ENCODE measurements at places on chromosomes 13 and 19.

- DNase-seq, result no peak
Measured at GRCh38 chr13:20869540-20869939, 33.0 kb downstream of the XPO4 start.

GRCh38 chr19:16778796-16779411 is 50.3 kb upstream of the SIN3B start:
- DNase-seq, result peak; percentile 3

GRCh38 chr13:100625447-100625846 is 36.9 kb upstream of the GGACT start:
- no peak for DNase-seq

DNA sequence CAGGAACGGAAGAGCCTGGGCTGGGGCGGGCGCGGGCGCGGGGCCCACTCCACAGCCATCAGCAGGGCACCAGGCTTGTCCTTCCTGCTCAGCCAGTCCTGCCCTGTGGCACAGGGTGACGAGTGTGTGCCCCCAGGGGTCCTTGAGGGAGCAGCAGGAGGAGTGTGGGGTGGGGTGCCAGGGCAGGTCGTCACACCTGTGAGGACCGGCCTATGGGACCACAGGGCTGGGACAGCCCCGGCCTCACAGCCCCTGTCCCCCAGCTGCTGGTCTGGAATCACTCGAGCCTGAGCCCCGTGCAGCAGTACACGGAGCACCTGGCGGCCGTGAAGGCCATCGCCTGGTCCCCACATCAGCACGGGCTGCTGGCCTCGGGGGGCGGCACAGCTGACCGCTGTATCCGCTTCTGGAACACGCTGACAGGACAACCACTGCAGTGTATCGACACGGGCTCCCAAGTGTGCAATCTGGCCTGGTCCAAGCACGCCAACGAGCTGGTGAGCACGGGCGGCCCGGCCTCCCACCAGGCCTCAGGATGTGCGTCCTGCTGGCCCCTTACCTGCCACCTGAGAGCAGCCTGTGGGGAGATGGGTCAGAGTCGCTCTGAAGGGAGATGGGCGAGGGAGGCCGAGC is 6.7 kb upstream of the TEKTIP1 start:
- DNase-seq, result no peak

DNA sequence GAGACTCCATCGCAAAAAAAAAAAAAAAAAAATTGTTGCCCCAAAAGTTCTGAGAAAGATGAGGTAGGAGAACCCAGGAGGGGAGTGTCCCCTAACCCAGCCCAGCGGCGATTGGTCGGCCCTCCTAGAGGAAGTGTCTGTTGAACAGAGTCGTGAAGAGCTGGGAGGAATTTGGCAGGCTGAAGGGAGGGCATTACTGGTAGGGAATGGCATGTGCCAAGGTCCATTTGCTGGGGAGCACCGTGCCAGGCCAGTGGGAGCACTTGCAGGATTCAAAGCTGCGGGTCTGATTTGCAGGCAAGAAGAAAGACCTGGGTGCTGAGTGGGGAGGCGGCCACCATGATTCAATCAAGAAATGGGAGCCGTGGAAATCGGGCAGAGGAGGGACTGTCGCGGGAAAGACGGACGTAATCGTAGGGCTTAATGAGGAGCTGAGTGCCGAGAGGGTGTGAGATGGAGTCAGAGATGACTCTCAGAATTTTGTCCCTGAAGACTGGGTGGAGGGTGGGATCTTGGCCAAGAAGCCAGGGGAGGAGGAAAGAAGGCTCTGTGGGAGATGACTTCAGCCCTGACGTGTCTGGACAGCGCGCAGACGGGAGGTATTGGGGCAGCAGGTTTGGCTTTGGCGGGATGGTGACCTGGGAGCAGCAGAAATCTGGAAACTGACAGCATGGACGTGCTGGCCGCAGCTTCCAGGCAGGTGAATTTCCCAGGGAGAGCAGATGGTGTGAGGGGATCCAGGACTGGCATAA is 15.4 kb downstream of the CERS4 start:
- no peak for DNase-seq

DNA sequence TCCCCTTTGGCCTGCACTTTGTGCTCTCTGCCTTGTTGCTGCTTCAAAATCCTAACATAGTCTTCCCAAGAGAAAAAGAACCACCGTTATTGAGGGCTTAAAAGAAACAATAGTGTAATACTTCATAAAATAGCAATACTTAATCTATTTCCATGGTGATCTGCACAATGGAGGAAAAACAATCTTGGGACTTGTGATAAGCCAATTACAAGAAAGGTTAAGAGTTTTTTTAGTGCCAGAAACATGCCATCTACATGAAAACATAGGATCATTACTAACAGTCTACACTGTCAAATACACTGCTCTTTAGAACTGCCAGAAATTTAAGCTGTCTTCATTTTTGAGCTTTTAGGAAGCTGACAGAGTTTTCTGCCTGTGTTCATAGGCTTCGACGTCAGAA is 54.1 kb upstream of the MAB21L1 start:
- no peak for DNase-seq

- DNase-seq, result no peak
Measured at GRCh38 chr13:33466262-33466661, 180.7 kb upstream of the STARD13 start.

- DNase-seq, result no peak
Measured at GRCh38 chr13:102354011-102354410, 47.8 kb downstream of the FGF14 start.

GRCh38 chr13:22693691-22694090 is 487.1 kb upstream of the SGCG start:
- DNase-seq, result no peak

DNA sequence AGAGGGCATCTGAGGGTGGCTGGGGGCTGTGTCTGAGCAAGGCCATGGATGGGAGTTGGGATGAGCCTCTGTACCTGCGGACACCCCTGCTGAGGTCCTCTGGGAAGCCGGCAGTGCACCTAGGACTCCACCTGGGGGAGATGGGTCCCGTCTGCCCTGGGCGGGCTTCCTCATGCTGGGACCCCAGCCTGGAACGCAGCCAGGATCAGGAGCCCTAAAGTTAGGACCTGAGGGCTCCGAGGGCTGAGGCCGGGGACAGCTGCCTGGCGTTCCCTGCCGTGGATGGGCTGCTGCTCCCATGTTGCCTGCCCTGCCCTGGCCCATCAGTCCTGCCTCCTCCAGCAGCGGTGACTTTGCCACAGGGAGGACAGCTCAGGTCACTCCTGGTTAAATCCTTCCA is 26.1 kb downstream of the CRTC1 start:
- no peak for DNase-seq

DNA sequence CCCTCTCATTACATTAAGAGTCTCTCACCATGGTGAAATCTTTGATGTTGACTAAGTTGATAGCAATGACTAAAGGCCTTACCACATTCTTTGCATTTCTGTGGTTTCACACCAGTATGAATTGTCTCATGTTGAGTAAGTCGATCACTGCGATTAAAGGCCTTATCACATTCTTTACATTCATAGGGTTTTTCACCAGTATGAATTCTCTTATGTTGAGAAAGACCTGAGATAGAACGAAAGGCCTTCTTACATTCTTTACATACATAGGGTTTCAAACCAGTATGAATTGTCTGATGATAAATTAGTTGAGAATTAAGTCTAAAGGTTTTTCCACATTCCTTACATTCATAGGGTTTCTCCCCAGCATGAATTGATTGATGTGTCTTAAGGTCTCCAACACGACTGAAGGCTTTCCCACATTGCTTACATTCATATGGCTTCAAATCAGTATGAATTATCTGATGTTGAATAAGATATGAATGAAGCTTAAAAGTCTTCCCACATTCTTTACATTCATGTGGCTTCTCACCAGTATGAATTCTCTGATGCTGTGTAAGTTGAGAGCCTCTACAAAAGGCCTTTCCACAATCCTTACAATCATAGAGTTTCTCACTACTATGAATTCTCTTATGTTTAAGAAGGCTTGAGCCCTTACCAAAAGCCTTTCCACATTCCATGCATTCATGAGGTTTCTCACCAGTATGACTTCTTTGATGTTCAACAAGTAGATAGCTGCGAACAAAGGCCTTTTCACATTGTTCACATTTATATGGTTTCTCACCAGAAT is 45.6 kb downstream of the ZNF283 start:
- DNase-seq, result no peak

All from stimulated activated CD4-positive, alpha-beta T cell treated with anti-CD3 and anti-CD28 coated beads, Interleukin-15, amount 100 ng/mL, for 1 hour (primary cell).